ENCODE measurements at places on chromosomes 2 and 18. TPM values are rescaled to one million over a fixed set of nuclear protein-coding genes. Genes with fewer than 3 reads are reported as not detected.

GRCh38 chr18:70072678-70073077 lies 125.0 kb upstream of the CD226 start:
- no peak for DNase-seq

- no peak for DNase-seq
Measured at GRCh38 chr18:68764016-68764415, 33.9 kb upstream of the CCDC102B start.

DNA sequence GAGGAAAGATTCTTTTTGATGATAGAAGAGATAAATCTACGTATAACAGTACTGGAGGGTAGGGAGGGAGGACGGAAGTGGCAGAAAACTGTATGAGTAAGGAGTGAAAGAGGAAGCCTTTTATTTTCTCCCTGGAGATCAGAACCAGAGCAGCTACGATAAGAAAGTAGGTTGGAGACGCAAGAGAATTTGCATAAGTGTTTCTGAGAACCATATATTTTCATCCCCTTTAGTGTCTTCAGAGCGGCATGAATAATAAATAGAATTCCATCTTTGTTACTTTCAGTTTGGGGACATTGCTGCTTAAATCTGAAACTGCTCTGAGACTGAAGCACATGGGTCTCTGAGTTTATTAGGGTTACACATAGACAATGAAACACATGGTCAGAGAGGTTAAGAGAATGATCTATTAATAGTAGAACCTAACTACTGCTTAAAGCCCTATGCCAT lies 230.2 kb upstream of the TNP1 start:
- no peak for DNase-seq

DNA sequence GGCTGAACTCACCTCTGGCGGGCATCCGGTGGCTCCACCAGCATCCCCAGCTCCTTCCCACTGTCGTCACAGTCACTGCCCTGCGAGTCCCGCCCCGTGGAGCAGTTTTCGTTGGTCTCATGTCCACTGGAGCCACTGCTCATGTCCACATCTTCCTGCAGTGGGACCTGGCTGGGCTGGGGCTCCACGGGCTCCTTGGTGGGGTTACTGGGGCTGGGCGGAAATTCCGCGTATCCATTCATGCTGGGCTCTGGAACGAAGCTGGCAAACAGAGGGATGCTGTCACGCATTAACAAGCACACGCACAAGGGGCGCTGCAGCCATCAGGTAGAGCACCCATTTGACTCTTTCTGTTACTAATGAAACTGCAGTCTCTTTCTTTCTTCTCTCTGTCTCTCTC lies 10.7 kb downstream of the PER2 start:
- no peak for DNase-seq

GRCh38 chr18:79772108-79772864 lies 25.5 kb upstream of the KCNG2 start:
- no peak for DNase-seq

The TMEM17 gene
- total RNA-seq: not detected

The BCL2 gene
- 40.5 TPM for total RNA-seq

The REG3A gene
- not detected for total RNA-seq

The PTPN4 gene
- 105 TPM for total RNA-seq

The LYPD6 gene
- not detected for total RNA-seq

The ZNF892 gene
- 0.71 TPM for total RNA-seq

The CXCR1 gene
- not detected for total RNA-seq
